ENCODE measurements at places on chromosomes 5 and 9.

DNA sequence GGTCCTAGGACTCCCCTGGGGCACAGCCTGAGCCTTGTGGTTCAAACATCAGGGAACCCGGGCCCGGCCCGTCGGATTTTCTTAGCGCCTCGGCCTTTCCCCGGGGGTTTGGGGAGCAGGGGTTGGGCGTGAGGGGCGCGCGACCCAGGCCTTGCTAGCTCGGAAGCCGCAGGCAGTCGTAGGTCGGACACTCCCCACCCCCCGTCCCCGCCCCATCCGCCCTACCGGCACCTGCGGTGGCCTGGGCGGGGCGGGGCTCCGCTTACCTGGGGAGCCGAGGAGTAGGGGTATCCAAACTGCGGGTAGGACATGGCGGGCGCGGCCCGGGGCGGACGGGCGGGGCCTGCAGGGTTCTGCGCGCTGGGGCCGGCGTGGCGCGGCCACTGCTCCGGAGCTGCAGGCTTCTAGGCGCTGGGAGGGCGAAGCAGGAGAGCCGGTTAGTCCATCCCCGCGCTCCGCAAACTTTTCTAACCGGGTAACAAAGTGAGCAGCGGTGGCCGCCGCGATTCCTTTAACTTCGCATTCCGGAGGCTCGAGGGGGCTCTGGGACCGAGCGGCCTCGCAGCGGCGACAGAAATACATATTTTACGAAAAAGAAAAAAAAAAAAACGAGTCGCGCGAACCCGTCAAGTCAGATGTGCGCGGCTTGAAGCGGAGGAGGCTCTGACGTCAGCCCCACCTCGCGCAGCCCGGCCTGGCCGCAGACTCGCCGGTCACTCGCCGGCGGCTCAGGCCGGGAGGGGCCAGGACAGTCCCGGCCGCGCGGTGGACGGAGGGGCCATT, at the start of gene IRX4:
Gene IRX4, minus strand, starts transcription at position 589 of the 783 bp plus-strand sequence. Its CDS starts 278 bp downstream, at position 311.
- DNase-seq = no peak

DNA sequence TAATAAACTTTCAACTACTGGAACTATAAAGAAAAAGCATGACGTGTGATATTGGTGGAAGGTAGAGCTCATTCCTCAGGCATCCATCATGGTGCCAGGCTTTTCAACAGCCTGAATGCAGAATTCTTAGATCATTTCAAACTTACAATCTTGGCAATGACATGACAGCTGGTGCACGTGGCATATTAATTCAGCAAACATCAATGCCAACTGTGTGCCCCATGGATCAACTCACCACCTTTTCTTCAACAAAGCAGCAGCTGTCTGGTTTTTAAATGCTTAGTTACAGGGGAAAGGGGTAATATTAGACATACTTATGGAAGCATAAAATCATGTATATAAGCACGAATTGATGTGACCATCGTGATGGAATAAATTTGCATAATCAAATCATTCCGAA, 56.0 kb upstream of the OR13F1 start:
- DNase-seq = no peak

DNA sequence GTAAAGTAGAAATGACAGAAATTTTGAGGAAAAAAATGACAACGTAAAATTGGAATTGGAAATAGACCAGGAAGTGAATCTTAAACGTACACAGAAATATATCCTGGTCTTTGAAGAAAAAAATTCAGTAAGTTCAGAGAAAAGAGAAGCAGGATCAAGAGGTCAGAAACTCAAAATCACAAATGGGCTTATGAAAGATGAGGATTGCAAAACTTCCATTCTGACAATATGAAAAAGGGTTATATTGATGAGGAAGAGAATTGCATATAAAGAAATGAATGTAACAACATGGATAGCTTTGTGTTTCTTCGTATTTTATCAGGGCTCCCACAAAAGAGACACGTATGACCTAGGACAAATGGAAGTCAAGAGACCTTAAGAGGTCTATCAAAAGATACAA, 58.1 kb downstream of the OXCT1 start:
- DNase-seq = no peak

- no peak for DNase-seq
These were observed 299.2 kb downstream of the SPOCK1 start for GRCh38 chr5:137199966-137200365.

GRCh38 chr9:16687678-16688369, 182.6 kb downstream of the BNC2 start:
- DNase-seq = no peak

DNA sequence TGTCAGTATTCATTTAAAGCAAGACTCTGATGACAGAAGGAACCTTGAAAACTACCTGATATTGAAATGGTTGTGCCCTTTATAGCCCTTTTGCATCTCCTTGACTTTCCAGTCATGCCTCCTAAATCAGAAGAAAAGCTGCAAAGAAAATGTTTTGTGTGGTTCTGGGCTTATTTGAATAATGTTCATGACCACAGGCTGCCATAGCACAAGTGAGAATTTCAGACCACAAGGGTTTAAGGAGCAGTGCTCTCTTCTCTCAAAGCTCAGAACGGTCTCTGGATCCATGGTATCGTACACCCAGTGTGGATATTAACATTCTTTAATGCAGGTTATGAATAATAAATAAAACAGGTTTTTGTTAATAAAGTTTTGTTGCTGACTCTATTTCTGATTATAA, 54.2 kb downstream of the GPR107 start:
- no peak for DNase-seq

- no peak for DNase-seq
These were observed 15.2 kb downstream of the TGFBR1 start for GRCh38 chr9:99119976-99120655.

DNA sequence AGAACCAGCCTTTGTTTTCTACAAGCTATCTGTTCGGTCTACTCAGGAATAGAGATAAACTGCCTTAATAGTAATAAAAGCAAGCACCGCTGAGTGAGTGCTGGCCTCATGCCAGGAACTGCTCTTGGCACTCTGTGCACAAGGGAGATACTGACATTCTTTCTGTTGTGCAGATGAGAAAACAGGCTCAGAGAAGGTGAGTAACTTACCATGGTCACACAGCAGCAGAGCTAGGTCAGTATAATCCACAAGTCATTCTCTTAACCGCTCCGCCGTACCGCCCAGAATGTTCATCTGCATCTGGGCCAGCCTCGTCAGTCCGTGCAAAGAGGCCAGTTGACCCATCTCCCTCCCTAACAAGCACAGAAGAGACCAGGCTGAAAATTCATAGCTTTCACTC, 27.4 kb downstream of the QRFP start:
- no peak for DNase-seq

DNA sequence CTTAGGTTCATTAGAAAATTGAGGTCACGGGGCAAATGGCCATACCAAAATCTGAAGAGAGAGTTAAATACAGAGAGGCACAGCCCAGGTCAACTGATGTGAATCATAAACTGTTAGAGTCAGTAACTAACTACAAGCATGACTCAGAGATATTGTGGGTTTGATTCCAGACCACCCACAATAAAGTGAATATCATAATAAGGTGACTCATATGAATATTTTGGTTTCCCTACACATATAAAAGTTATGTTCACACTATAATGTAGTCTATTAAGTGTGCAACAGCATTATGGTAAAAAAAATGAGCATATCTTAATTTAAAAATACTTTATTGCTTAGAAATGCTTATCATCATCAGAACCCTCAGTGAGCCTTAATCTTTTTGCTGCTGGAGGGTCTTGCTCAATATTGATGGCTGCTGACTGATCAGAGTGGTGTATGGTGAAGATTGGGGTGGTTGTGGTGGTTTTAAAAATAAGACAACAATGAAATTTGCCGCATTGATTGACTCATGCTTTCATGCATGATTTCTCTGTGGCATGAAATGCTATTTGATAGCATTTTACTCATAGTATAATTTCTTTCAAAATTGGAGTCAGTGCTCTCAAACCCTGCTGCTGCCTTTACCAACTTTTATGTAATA, 53.1 kb upstream of the EDIL3 start:
- DNase-seq = no peak

DNA sequence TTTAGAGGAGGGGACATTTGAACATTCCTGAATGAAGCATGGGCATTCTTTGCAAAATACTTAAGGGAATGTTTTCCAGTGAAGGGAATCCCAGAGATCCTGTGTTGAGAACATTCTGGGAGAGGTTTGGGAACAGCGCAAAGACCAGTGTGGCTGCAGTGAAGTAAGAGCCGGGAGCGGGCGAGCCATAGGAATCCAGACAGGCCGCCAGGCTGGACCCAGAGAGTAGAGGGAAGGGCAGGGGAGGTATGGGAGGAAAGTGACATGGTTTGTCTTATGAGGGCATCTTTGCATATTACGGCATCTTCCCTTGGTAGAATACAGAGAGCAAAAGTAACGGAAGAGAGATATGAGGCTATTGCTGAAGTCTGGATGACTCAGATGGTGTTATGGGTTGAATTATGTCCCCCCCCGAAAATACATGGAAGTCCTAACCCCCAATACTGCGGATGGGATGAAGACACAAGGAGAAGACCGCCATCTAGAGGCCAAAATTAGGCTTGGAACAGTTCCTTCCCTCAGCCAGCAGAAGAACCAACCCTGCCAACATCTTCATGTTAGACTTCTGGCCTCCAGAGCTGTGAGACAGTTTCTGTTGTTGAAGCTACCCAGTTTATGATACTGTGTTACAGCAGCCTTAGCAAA, 268.2 kb downstream of the MAST4 start:
- no peak for DNase-seq

DNA sequence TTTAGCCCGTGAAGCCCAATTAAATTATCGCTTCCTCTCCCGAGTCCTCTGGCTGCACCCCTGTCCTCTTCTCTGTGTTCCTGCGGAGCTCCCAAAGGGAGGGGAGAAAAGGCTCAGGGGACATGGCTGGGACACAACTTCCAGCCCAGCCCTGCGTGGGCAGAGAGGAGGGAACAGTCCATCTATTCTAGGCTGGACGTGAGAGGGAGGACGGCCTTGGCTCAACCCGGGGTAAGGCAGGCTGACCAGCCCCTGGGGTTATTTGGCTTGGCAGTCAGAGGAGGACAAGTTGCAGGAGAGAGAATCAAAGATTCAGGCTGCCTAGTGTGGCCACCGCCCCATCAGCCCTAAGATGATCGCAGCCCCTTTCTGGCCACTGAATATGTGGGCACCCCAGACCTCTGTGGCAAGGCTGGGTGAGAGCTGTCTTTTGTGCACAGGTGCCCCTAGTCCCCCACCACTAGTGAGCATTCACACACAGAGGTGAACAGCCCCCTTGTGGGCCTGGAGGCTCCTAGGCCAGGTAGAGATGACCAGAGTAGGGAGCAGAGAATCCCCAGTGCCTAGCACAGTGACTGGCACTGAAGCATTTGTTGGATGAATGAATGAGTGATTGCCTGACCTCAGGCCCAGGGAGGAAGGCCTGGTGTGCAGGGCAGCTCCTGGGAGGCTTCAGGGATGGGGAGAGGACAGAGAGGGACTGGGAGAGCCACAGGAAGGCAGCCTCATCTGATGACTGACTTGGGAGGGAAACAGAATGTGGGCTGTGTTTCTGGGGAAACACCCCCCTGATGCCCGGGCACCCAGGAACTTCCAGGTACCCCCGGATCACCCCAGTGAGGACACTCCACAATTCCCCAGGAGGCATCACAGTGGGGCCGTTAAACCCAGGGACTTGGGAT, 133.9 kb downstream of the C9orf50 start:
- peak; percentile 64 for DNase-seq

DNA sequence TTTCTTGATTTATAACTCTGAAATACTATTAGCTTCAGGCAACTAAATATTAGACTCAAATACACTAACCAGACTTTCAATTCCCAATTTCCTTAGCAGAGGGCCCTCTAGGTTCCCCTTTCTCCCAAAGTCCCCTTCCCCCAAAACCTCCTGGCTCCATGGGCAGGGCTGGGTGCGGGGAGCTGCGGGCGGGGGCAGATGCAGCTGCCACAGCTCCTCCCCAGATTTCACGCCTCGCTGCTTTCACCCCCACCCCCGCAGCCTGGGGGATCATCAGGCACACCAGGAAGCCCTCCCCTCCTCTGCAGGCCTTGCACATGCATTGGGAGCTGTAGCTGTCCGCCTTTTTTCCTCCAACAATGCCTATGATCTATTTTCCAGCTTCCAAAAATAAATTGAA, 82.8 kb upstream of the SPATA31C2 start:
- no peak for DNase-seq

DNA sequence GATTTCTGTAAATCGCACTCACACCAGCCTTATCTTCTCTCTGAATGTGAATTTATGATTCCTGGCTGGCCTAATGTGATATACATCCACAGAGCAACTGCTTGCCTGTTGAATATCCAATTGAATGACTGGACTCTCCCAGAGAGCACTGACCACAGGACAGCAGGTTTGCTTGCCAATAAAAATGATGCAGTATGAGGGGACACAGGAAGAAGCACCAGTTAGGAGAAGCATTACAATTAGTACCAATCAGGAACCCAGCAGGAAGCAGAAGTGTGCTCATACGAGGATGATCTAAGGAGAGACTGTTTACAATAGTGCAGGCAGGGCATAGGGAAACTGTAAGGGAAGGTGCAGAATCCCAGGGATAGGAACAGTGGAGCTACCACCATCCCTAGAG, 127.2 kb upstream of the ZNF366 start:
- no peak for DNase-seq
